ENCODE measurements at places on chromosomes 13 and 19.

DNA sequence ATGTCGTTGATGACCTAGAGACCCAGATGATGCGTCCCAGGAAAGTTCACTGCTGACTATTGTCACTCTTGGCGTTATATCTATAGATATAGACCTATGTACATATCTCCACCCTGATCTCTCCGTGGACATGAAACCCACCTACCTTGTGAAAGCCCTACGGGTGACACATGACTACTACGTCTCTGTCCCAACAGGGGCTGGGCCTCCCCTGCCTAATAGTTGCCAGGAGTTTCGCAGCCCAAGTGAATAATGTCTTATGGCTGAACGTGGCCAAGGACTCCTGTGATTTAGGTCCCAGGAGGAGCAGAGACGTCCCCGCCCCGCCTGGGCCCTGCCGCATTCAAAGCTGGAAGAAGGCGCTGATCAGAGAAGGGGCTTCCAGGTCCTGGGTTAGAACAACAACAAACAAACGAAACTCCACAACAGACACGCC, 4.9 kb upstream of the POU4F1 start:
- DNase-seq: no peak

DNA sequence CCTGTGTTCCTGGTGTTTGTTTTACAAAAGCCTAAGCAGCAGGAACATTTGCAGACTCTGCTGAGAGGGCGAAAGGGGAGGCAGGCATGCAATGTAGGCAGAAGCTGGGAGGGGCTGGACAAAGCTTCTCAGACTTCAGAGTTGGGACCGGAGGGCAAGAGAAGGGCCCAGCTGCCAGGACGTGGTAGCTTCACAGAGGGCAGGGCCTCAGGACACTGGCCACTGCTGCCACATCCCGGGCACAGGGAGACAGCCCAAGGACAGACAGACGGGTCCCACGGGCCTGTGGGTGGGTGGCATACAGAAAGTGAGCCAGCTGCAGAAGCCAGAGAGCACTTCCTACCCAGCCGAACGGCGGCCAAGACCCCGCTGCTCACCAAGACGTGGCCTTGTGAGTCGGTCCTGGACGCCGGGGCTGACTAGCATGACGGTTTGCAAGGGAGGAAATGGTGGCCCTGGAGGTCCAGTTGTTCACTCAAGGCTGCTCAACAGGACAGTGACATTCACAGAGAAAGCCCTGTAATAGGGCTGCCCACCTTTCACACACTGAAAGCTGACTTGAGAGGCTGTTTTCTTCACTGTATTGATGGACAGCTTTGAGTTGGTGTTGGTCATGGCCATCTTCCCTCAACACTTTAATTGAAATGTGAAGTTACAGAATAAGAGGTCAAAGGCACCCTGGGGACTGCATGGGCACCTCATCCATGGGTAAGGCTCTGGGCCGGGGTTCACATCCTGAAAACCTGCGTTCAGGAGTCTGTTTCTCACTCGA, 23.7 kb upstream of the TFDP1 start:
- peak; percentile 8 for DNase-seq

- no peak for DNase-seq
Observed at GRCh38 chr13:44165221-44165888, 208.3 kb upstream of the SERP2 start.

GRCh38 chr19:39351537-39352064, 9.4 kb downstream of the SAMD4B start:
- no peak for DNase-seq

- DNase-seq: no peak
Observed at GRCh38 chr19:44635581-44636438, 7.9 kb upstream of the PVR start.

- no peak for DNase-seq
Observed at GRCh38 chr13:44311011-44311780, 62.4 kb upstream of the SERP2 start.

- DNase-seq: no peak
Observed at GRCh38 chr13:61685682-61686012, 270.0 kb upstream of the PCDH20 start.

DNA sequence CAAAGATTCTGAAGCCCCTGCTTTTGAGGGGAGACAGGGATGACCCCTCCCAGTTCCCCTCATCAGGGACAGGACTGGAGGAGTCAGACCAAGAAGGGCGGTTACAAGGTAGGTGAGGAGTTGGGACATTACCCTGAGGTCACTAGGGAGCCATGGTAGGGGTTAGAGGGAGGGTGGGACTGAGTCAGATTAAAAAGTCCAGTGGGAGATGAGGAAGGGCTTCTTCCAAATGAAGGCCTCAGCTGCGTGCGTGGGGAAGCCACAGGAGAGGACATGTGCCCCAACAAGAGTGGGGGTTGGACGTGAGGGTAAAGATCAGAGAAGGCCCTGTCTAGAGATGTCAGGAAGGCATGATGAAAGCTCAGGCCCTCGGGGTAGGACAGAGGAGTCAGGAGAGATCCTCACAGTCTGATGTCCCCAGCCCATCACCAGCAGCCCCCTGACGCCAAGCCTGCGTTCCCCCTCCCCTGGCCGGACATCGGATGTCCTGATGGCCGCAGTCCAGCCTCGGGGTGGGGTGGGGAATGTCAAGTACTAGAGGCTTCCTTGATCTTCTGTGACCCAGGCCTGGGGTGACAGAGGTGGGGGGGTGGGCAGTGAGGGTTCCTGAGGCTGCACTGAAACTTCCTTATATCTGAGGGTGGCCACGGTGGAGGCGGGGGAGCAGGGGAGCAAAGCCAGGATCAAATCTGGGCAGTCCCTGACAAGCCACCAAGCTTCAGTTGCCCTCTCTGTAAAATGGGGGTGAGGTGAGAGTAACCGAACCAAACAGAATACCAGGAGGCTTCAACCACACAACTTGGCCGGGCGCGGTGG, 6.5 kb upstream of the MFSD12 start:
- no peak for DNase-seq

GRCh38 chr13:52906122-52906903, 57.9 kb upstream of the PCDH8 start:
- DNase-seq: no peak
